Right ventricle myocardium superior (tissue), 1 donor: ENCODE measurements at places on chromosomes 2 and 18.

GRCh38 chr2:10863047-10863446 lies 48.7 kb upstream of the KCNF1 start:
- DNase-seq = no peak

DNA sequence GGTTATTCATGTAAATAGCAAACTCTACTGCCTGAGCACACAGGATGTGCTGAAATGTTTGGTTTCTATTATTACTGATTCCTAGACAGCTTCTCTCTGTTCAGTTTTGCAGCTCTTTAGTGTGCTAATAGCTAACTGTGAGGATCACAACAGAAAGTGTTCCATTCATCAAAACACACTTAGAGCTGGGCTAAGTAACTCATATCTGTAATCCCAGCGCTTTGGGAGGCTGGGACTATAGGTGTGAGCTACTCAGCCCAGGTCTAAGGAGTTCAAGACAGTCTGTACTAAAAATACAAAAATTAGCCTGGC lies 63.2 kb downstream of the MOGAT1 start:
- DNase-seq = no peak

DNA sequence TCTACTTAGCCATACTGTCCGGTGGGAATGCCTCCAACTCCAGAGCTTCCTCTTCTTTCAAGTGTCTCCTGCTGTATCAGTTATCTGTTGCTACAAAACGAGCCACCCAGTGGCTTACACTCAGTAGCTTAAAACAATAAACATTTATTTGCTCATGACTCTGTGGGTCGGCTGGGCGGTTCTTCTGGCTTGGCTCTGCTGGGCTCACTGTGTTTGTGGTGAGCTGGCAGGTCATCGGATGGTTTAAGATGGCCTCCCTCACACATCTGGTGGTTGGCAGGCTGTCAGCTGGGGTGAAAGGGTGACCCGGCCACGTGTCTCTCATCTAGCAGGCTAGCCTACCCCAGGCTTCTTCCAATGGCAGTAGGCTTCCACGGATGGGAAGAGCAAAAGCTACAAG lies 122.4 kb upstream of the SLC1A4 start:
- peak; percentile 58 for DNase-seq

GRCh38 chr18:59783138-59783537 lies 85.9 kb upstream of the CCBE1 start:
- DNase-seq = no peak
